ENCODE measurements at places on chromosomes 11 and 22.

DNA sequence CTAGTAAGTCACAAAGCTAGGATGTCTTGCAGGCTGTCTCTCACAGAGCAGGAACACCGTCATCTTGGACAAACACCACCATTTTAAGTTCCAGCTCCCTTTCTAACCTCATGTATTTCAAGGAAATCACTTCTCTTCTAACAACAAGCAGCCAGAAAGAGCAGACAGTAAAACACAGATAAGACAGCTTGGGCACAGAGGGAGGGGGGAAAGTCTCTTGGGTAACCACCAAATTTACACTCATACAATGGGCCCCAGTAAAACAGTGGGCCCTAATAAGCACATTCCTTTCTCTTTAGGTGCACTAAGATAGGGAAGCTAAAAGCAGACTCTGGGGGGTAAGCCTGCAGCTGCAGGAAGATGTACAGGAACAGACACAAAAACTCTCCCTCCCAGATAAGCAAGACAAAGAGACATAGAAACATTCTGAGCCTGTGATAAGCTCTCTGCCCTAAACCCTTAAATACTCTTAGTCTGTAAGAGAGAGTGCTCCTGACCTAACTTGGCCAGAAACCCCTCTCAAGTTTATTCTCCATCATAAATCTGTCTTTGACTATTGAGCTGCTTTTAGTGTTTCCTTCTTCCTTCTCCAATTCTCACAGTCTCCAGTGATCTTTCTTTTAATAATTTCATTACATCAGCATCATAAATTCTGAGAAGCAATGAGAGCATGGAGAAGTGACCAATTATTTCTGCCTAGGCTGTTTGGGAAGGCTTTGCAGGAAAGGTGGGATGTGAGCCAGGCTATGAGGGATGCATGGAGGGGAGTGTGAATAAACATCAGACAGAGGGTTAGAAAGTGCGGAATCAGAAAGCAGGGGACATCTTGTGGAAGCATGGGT is 7.4 kb downstream of the OR10D3 start:
- DNase-seq = no peak

DNA sequence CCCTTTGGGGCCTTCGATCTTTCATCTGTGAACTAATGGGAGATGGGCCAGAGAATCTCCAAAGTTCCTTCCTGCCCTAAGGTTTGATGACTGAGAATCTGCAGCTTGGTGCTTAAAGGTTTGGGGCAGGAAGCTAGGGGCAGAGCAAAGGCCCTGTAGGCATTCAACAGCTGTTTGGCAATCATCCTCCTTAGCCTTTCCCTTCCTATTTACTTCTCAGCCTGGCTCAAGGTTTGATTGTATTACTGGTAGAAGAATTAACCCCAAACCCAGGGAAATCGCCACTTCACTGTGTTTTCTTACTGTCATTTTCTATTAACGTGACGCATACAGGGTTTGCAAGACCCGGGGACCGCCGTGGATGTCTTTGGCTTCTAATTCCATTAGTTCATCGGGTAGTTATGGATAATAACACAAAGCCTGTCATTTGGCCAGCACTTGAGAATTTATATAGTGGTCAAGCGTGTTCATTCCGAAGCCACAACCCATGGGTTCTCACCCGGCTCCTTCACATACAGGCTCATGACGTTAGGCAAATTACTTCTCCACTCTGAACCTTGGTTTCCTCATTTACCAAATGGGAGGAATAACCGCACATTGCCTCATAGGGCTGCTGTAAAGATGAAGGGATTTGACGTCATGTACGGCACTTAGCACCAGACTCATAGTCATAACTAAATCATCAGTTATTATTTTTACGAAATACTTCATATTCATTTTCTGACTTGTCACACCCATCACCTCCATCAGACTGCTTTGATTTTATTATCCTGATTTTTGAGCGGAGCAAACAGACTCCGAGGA is 158.1 kb downstream of the FBXO7 start:
- DNase-seq = no peak

- no peak for DNase-seq
Measured at GRCh38 chr11:133202816-133203215, 329.5 kb downstream of the OPCML start.

- peak; percentile 37 for DNase-seq
Measured at GRCh38 chr11:11250470-11250869, 102.6 kb downstream of the CSNK2A3 start.

GRCh38 chr11:96105197-96105895 is 181.4 kb upstream of the MTMR2 start:
- peak; percentile 76 for DNase-seq

DNA sequence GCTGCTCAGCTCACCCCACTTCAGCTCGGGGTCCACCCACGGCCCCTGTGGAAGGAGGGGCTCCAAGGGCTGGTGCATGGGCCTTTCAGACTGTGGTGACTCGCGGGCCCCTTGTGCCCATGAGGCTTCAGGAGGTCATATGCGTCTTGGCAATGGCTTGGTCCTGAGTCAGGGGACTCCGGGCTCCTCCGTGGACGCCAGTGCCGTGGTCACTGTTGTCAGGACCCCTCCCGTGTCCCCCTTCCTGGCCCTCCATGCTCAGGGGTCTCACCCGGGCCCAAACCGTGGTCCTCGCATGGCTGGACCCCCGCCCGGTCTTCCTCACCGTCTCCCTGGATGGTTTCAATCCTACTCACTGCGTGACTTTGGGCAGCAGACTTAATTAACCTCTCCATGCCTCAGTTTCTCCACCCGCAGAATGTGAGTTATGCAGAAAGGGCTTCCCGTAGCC is 436.4 kb downstream of the TBC1D22A start:
- DNase-seq = no peak

GRCh38 chr11:69707176-69707575 is 3.4 kb upstream of the FGF19 start:
- DNase-seq = no peak

- DNase-seq = peak; percentile 19
Measured at GRCh38 chr11:11513422-11513821, 108.4 kb downstream of the GALNT18 start.

DNA sequence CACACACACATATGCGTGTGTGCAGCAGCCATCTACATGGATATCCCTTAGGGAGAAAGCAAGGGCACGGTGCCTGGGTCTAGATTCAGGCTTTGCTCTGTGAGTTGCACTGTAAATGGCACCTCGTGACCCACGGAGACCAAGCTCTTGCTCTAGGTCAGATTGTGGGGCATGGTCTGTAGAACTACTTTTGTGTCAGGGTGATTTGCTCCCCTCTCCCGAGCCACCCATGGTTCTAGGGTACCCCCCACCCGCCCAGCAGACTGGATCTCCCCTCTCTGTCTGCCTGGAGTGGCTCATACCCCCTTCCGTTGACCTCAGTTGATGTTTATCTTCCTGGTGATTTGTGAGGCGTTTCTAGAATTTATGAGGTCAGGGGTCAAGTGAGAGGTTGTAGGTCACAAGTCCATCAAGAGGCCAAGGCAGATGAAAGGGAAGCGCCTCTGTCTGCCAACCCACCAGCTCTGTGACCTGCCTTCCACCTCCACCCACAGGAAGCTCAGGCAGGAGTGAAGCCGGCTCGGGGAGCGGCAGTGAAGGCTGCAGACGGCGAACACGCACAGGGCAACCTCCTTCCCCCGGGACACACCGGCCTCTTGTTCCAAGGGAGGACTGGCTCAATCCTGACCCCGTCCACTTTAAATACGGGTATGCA is 76.2 kb upstream of the TTLL12 start:
- DNase-seq = no peak

DNA sequence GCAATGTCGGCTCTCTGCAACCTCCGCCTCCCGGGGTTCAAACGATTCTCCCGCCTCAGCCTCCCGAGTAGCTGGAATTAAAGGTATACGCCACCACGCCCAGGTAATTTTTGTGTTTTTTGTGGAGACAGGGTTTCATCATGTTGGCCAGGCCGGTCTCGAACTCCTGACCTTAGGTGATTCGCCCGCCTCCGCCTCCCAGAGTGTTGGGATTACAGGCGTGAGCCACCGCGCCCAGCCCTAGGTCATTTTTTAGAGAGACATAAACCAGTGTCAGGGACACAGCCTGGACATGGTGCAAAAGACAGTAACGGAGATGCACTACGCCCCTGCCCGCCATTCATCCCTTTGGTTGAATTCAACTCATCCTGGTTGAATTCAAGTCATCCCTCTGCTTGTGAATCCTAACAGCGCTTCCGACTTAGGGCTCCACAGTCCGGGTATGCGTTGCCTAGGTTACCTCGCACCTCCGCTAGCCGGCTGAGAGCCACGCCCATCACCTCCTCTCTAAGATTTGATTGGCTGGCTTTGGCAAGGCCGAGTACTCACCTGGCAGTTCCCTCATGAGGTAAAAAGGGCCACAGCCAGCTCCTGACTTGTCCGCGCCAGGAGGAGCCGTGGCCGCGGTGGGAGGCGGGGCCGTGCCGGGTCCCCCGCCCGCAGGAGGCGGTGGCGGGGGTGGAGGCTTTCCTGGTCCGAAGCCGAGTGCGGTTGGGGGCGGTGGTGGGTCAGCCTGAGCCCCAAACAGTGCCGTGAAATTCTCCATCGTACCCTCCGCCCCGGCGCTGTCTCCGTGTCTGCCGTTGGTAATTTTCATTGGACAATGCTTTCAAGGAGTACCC is at the start of gene MED19:
Gene MED19, minus strand, starts transcription at position 802 of the 842 bp plus-strand sequence. Its CDS starts 36 bp downstream, at position 766.
- DNase-seq = peak; percentile 59

DNA sequence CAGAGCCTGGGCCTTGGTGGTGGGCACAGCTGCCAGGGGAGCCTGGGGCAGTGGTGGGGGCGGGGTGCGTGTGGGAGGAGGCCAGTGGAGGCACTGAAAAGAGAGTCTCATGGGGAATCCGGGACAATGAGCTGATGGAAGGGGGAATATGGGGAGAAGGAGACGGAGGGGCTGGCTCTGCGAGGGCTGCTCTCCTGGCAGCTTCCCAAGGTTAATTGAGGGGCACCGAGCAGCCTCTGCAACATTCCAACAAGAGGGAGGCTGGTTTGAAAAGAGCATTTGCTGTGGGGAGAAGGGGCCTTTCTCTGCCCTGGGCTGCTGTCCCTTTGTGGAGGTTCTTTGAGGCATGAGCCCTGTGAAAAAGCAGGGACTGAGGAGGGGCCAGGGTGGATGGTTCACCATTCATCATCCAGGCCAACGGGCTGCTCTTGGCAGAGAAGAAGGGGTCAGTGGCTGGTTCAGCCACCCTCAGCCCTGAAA is 9.4 kb upstream of the IGSF9B start:
- no peak for DNase-seq

DNA sequence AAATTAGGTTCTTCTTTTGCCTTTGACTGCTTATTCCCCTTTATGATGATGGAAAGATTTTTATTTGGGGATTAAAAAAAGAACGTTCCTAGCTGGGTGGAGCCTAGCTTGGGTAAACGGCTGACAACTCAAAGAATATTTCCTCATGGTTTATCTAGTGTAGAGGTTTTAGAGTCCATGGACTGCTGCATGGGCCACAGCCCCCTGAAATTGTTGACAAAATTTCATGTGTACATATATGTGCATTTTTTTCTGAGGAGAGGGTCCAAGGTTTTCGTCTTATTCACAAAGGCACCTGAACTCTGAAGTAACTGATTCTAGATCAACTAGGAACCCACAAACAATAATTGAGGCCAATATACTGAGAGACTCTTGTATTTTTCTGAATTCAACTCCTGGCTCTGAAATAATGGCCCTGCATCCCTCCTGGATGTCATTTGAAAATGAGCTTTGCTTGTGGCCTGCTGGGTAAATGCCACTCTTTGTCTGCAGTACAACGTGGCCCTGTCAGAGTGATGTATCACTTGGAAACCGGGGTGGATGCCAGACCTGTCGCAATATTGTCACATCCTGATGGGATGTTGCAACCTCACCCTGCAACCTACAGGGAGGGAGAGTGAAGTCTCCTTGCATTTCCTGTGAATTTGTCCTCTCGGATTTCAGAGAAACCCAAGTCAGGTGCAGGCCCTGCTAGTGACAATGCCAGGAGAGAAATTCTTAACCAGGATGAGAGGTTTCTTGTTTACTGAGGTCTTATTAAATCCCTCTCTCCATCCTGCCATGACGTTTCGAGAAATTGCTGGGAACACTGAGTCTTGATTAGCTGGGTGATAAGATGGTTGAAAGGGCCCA is 33.8 kb downstream of the EHF start:
- peak; percentile 55 for DNase-seq

DNA sequence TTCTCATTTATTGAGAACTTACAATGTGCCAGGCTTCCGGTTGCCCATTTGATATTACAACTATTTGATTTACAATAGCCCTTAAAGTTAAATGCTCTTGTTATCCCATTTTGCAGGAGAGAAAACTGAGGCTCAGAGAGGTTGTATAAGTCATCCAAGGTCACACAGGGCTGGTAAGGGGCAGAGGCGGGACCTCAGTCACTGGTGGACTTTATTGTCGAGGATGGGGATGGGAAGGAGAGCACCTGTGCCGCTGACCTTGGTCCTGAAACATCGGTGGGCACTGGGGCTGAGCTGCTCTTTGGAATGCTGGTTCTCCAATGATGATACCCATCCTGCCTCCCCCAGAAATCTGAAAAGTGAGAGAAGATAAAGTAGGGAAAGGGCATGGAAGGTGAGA is 265.4 kb downstream of the MIAT start:
- DNase-seq = no peak

GRCh38 chr11:15711311-15711710 is 596.6 kb downstream of the INSC start:
- DNase-seq = no peak
